ENCODE measurements at places on chromosomes 1 and 21.

GRCh38 chr1:231312432-231312788 is 25.2 kb downstream of the EXOC8 start:
- DNase-seq: no peak

GRCh38 chr1:193747579-193747978 is 561.2 kb upstream of the B3GALT2 start:
- DNase-seq: no peak

GRCh38 chr1:156725683-156726280 is 2.5 kb upstream of the METTL25B start:
- DNase-seq: peak; percentile 95

- peak; percentile 71 for DNase-seq
Observed at GRCh38 chr21:45309069-45309986, 21.6 kb upstream of the POFUT2 start.

- no peak for DNase-seq
Observed at GRCh38 chr1:159800177-159800930, 1.8 kb upstream of the FCRL6 start.

- DNase-seq: no peak
Observed at GRCh38 chr21:28066076-28066475, 926.6 kb downstream of the LTN1 start.
